ENCODE measurements at places on chromosomes 4 and X.

GRCh38 chrX:79524642-79525041 lies 157.5 kb upstream of the ITM2A start:
- no peak for DNase-seq

GRCh38 chrX:71532078-71532752 lies 689 bp upstream of the OGT start:
- no peak for DNase-seq

DNA sequence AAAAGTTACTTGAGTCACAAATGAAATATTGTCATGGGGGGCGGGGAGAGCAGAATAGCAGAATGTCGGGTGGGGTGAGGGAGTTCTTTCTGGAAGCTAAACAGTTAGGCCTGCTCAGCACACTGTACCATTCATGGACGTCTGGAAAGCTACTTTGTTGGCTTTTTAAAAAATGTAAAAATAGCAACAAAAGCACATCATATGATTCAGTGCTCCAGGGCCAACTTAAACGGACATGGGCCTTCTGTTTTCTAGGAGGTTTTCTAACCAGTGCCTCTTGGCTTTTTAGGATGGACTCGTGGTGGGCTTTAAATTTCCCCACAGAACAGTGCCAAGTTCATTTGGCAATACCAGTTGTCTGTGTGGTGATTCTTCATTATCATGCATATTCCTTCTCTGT lies 57.4 kb upstream of the CLCN4 start:
- no peak for DNase-seq

- no peak for DNase-seq
These were observed 57.0 kb upstream of the GRPEL1 start for GRCh38 chr4:7124689-7125442.

GRCh38 chrX:330726-331150 lies 12.1 kb upstream of the GTPBP6 start:
- DNase-seq, result no peak

- no peak for DNase-seq
These were observed 95.3 kb downstream of the HDAC8 start for GRCh38 chrX:72477376-72477775.

DNA sequence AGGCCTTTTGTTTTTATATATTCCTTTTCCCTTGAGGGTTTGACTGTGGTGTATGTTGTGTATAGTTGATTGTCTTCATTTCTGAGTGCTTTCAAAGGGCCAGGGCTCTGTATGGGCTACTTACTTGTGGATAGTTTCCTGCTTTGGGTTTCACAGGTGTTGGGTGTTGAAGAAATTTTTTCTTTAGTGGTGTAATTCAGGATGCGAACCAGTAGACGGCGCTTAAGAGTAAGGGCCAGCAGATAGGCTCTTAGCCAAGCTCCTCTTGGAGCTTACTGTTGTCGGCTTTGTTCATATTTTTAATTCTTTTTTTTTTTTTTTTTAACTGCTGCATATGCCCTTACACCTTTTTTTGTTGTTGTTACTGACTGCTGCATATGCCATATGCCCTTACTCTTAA lies 276.3 kb upstream of the GALNT7 start:
- DNase-seq, result peak; percentile 15

DNA sequence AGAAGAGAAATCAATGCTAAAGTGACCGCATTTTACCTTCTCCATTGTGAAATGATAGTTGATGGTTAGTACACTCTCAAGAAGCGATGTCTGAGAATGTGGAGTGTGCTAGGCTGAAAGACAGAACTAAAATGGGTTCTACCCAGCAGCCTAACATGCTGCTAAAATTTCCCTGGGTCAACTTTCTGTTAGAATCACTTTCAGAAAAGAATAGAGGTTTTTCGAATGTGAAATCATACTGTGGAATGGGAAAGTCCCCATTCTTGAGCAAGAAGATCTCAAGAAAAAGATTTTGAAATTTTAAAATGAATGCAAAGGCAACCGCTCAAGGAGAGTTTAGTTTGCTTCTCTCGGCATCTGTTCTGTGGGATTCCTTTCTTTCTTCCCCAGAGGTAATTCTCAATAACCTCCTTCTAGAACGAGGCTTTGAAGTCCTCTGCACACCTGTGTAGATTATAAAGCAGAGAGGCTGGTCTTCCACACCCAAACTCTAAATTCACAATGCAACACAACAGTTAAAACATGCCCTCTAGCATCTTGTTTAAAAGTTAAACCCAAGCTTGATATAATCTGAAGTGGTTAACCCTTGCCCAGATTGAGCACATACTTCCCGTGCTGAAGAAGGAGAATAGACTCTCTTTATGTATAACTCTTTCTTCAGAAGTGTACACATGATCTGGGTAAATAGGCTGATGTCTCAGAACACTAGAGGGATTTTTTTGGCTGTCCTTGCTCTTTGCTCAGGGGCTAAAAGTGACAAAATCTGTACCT lies 208.7 kb upstream of the KLF3 start:
- no peak for DNase-seq

DNA sequence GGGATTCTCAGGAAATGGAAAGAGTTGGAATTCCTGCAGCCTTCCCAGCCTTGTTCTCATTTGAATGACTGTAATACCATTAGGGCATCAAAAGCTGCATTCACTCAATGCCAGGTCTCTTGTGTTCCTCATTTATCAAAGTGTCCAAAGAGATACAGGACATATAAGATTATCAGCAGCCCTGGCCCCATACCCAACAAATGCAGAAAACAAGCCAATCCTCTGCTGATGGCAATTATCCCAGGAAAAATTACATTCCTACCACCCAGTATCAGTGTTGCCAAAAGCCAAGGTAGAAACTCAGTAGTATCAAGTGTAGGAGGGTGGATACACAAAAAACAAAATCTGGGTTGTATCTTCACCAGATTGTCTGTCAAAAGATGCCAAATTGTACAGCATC lies 18.5 kb upstream of the ASB5 start:
- no peak for DNase-seq

DNA sequence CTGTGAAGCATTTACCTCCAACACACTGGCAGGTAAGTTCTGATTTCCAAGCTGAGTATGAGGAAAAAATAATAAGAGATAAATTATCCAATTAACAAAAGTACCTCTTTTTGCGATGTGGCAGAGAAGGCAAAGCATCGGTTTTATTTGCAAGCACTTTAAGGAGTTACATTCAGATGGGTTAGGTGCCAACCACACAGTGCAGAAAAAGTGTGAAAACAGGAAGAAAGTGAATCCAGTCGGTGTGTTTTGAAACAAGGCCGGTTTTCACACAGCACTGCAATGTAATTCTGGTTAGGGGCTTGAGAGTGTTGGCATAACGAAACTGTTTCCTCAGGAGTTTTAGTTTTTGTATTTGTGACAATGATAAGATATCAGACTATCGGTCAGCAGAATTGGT lies 130.8 kb upstream of the PDLIM3 start:
- DNase-seq, result no peak

- DNase-seq, result no peak
These were observed 90.2 kb downstream of the FAM53A start for GRCh38 chr4:1593881-1594345.

- no peak for DNase-seq
These were observed 671.1 kb upstream of the INTU start for GRCh38 chr4:126961661-126962060.

DNA sequence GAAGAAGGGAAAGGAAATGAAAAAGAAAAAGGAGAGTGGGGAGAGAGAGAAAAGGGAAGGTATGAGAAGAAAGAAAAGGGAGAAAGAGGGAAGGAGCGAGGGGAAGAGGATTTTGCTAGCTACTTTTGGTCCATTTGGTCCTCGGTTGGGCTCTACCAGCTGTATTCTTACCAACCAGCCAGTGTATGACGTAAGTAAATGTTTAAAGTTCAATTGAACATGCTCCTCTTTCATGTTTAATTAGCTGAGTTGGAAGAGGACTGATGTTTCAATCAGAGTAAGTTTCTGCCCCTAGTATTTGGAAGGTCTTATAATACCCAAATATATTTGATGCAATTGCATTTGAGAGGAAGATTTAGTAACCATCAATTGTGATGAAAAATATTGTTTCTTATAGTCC lies 424.0 kb upstream of the CXorf51B start:
- DNase-seq, result no peak

DNA sequence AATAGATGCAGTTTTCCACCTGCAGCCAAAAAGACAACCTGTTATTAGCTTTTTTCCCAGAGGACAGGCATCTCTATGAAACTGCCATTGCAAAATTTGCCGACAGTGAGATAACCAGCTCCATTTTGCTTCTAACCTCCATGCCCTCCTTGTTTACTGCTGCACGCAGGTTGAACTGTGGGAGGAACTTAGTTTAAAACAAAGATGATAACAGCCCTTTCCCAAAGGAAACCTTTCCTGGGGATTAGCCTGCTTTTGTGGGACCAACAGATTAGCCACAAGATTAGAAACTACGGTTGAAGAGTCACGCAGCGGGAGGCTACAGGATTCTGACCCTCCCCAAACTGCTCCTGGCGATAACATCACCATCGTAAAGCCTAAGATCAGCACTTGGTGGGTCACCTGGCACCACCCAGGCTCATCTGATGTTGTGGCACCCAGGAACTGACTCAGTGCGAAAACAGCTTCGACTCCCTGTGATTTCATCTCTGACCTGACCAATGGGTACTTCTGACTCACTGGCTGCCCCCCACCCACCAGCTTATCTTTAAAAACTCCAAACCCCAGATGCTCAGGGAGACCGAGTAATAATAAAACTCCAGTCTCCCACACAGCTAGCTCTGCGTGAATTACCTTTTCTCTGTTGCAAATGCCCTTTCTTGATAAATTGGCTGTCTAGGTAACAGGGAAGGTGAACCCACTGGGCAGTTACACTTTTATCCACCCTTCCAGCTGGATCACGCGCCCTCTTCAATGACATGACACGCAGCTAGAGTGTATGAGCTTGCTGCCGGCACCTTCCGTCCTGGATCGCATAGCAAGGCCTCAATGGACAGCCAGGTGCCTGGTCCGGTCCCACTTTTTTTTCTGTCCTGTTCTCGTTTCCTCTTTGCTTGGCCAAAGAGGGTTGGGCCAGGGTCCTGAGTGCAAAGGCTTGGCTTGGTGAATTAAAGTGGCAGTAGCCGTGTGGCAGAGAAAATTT lies 27.2 kb downstream of the NOP14 start:
- peak; percentile 84 for DNase-seq

DNA sequence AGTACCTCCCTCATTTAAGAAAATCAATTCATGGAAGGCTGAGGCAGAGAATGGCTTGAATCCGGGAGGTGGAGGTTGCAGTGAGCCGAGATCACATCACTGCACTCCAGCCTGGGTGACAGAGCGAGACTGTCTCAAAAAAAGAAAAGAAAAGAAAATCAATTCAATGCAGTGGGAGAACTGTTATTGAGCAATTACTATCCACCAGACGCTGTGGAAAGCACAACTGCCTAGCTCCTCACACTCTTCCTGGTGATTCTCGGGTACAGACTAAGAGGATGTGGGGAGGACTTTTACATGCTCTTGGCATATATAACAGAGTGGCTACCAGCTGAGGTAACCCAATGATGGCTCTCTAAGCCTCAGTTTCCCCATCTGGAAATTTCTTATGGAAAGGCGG lies 2.7 kb upstream of the TMSB4X start:
- no peak for DNase-seq

DNA sequence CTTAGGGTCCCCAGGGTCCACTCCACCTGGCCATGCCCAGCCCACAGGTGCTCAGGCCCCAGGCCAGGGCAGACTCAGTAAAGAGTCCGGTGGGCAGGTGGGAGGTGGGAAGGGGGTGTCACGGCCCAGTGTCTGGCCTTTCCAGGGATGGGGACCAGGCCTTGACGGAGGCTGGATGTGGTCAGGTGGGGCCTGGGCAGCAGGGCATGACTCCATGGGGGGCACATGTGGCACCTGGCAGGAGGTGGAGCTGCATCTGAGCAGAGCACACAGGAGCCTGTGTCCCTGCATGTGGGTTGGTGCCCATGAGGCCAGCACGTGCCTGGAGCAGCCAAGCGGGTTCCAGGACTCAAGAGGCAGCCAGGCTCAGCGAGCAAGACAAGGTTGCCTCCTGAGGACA lies 132.9 kb downstream of the FAM53A start:
- DNase-seq, result no peak

DNA sequence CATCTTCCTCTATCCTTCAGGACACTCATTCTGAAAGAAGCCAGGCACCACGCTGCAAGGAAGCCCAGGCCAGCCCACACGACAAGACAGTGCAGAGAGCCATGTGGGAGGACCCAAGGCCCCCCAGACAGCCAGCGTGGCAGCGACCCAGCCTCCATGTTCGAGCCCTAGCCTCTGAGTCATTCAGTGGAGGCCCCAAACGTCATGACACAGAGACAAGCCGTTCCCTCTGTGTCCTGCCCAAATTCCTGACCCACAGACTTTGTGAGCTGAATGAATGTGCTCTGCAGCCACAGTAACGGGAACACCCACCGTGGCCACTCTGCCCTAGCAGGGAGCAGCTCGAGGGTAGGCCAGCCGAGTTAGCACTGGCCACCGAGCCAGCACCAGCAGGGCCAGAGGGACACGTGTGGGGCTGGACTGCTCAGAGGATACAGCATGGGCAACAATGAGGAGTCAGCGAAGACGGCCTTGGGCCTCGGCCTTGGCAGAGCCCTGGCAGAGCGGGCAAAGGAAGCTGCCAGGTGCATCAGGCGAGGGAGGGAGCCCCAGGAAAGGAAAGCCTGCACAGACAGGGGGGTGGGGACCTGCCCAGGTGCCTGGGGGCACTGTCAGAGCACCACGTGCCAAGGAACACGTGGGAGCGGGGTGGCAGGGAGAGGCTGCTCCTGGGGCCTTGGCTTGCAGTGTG lies 8.6 kb downstream of the BLOC1S4 start:
- no peak for DNase-seq

DNA sequence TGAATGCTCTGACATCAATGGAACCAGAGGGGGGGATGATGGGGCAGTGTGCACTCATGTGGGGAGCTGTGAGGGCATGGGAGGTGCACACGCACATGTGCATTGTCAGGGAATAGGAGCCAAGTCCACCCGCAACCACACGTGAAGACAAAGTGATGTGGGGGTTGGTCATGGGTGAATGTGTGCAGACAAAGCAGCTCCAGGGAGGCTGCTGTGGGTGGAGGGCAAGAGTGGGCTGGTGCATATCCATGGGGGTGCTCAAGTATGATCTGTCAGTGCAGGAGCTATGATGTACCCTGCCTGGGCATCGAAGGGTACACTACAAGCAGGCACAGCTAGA lies 301.9 kb downstream of the TEX13C start:
- DNase-seq, result no peak

- no peak for DNase-seq
These were observed 161.1 kb downstream of the PHF8 start for GRCh38 chrX:53883196-53883595.

DNA sequence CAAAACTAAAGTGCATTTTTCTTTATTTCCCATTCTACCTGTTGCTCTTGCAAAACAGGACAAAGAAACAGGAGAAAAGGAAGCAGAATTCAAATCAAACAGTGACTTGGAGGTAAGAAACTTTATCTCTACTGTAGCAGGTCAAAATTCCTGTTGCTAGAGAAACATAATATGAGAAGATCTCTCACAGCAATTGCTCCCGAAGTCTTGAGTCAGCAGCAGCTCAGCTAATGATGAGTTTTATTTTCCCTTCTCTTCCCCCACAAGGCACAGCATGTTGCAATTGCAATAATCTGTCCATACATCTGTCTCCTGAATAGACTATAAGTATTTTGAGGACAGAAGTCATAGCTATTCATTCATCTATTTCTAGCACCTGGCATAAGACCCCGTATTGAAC lies 112.7 kb downstream of the CLNK start:
- DNase-seq, result no peak

- no peak for DNase-seq
These were observed 11.4 kb downstream of the INTS6L start for GRCh38 chrX:135531813-135532212.

All from Panc1 (cell line).